Activated CD4-positive, alpha-beta T cell treated with anti-CD3 and anti-CD28 coated beads, Interleukin-10, Interleukin-2, amounts not matched to agents 100 ng/mL and 50 ng/mL, durations not matched to agents 16 hours and 8 hours (primary cell): ENCODE measurements at places on chromosomes 3 and 15.
A peak's percentile ranks its signal among the peaks of the same experiment; 100 is the strongest.

DNA sequence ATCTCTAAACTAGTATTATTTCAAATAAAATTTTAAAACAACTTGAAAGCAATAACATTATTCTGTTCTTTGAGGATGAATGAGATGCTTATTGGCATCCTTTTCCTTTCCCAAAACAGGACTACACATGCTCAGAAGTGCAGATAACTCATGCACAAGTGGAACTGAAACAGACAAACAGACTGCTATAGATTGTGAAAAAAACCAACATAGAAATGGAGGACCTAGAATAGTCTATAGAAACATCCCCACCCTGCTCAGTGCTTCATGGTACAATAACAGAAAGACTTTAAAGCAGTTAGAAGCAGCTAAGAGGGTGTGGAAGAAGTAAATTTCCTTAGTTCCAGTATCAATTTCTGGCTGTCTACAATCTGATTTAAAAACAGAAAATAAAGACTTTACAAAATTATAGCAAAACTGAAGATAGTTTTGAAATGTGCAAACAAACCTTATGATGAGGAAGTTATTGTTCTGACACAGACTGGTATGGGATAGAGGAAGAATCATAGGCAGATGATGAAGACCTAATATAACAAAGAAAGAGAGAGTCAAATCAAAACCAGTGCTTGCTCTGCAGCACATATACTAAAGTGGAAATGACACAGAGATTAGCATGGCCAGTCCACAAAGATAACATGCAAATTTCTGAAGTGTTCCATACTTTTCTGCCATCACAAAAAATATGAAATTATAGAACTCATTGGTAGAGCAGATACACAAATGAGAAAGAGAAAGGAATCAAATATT lies 1025.4 kb downstream of the SQOR start:
- DNase-seq, result no peak

GRCh38 chr15:80906159-80906766 lies 83.4 kb downstream of the MESD start:
- DNase-seq, result no peak

- no peak for DNase-seq
These were observed 77.2 kb downstream of the VGLL4 start for GRCh38 chr3:11566478-11566877.

- no peak for DNase-seq
These were observed 6.2 kb upstream of the FLNB start for GRCh38 chr3:58001979-58002378.

DNA sequence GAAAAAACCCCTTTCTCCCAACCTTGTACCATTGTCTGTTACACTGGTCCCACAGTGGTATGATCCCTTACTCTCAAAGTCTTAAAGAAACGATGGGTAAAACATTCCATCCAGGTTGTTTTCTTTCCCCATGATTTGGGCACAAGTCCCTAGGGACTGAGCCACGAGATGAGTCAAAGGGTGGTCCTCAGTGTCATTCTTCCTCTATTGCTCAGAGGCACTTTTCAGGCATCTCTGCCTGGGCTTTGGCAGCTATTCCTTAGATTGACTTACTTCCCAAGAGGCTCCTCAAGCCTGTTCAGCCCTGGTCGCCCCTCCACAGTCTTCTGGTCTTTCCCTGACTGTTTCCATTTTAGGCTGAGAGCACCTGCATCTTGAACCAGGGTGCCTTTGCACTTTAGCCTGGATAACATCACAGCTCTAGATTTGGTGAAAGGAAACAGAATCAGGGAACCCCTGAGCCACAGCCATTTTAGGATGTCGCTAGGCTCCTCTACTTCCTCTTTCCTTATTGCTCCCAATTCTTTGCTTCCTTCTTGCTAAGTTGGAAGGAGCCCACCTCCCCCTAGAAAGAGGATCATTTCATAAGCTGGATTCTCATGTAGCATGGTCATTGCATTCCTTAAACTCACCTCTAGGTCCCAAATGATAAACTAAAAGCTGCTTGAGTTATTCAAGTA lies 131.0 kb upstream of the TPRG1 start:
- DNase-seq, result no peak

GRCh38 chr3:103968751-103969150 lies 1398.0 kb upstream of the ALCAM start:
- DNase-seq, result no peak

- DNase-seq, result no peak
These were observed 63.5 kb upstream of the SLITRK3 start for GRCh38 chr3:165259541-165260193.

- no peak for DNase-seq
These were observed 191.9 kb upstream of the TSC22D2 start for GRCh38 chr3:150216041-150216811.

- no peak for DNase-seq
These were observed 246.2 kb upstream of the TBL1XR1 start for GRCh38 chr3:177443469-177443868.

- no peak for DNase-seq
These were observed 49.8 kb downstream of the ZDHHC3 start for GRCh38 chr3:44926172-44926571.

GRCh38 chr3:143266927-143267326 lies 147.4 kb downstream of the CHST2 start:
- DNase-seq, result peak; percentile 7

DNA sequence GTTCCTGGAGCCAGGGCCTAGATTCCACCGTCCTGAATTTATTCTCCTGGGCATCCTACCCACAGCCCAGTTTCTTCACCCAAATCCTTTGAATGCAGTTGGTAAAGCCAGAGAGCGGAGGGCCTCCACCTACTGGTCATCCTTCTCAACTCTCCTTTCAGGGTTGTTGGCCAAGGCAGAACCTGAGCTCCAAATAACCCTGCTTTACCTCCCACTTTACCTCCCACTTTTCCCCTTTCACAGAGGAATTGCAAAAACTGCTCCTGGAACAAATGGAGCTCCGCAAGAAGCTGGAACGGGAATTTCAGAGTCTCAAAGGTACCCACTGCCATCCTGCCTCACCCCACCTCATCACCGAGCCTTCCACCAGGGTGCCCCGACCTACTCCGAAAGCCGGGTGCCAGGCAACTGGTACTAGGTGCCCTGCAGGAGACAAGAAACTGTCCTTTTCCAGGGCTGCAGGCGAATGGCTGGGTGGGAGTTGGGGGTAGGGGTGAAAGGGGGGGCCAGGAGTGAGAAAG lies 6.8 kb downstream of the SKOR1 start:
- DNase-seq, result no peak
